SW 1271 (cell line): ENCODE measurements at places on chromosomes 6 and 20.
A peak's percentile ranks its signal among the peaks of the same experiment; 100 is the strongest.

DNA sequence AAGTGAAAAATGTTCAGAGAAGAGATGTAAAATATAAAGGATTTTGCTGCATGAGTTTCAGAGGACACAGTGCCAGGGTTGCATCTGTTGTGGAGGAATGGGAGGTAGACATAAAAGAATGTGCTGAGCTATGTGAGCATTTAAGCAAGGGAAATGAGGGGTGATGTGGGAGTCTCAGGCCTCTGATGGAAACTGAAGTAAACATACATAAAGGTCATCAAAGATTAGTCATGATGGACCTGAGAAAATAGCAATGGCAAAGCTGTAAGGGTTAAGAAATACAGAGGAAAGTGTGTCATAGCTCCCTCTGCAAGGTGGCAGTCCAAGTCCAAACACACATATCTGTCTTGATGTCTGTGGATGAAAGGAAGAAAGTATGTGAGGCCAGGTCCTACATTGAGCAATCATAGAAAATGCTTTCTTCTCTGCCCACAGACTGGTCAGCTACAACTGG is 306.6 kb upstream of the ECI2 start:
- DNase-seq = no peak

GRCh38 chr6:163398815-163399214 is 15.7 kb upstream of the QKI start:
- no peak for DNase-seq

DNA sequence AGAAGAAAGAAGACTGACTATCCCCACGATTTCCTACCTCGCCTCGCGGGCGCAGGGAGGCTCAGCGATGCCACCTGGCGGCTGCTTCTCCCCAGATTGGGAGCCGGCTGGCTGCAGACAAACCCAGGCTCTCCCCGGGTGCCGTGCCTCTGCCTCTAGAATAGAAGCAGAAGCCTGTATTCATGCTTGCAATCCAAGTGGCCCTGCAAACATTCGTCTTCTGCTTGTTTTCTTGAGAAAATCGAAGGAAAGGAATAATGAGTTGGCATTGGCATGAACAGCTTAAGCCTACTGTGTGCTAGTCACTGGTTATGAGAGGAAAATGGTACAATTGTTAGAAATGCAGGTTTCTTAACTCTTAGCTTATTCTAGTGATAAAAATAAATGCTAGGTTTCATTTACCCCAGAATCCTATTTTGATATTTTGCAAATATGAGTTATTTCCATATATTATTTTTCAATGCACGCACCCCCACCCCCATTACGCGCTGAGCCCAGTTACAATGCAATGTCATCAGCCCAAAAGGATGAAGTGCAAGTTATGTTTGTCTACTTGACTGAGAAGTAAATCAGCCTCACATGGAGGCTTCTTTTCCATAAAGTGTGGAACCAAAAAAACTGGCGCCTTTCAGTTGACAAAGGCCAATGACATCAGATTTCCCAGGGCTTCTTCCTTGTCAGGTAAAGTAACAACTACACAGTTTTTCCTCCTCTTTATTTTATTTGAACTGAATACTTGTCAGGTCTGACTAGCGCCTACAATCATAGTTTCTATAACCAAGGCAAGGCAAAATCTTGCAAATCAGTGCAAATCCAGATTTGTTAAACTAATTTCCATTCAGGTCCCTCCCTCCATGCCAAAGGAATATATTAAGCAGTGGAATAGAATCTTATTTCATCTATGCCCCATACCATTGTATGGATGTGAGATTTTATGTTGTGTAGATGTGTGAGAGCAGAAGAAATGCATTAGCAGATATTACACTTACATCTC is 3.9 kb upstream of the SOX4 start:
- DNase-seq = peak; percentile 68

DNA sequence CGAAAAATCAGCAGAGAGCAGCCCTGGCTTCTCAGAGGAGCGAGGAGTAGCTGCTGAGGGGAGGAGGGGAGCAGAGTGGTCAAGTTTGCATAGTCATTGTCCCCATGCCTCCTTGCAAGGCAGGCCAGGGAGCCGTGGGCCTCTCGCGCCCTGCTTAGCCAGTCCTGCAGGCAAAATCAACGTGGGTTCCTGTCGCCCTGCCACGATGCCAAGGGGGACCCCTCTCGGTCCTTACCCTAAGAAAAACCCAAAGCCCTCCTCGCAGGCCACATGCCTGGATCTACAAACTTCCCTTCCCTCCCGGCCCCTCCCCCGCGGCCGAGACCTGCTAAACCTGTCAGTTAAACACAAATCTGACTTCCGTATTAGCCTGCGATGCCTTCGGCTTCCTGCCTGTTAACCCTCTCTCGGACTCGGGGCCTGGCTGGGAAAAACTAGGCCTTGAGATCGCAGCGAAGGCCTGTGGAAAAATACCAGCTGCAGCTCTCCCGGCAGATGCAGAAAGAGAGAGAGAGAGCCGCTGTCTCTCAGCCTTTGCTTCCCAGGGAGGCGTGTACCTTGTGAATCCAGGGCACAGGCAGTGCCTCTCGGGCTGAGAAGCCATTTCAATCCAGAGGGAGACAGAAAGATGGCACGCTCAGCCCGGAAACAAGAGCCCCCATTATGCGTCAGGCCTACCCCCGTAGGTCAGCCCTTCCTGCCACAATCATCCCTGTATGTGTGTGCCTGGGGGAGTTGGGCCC is 968 bp upstream of the ZMYND8 start:
- peak; percentile 71 for DNase-seq

GRCh38 chr6:149899486-149899885 is 1.6 kb upstream of the RAET1E start:
- no peak for DNase-seq

- DNase-seq = no peak
Measured at GRCh38 chr20:48782053-48782452, 45.7 kb downstream of the PREX1 start.

GRCh38 chr6:75368151-75368779 is 83.7 kb upstream of the TMEM30A start:
- no peak for DNase-seq

GRCh38 chr20:19330731-19331130 is 118.3 kb downstream of the SLC24A3 start:
- DNase-seq = no peak

GRCh38 chr20:25078662-25079061 is 3.3 kb downstream of the VSX1 start:
- DNase-seq = no peak

- DNase-seq = no peak
Measured at GRCh38 chr6:3297006-3297405, 38.3 kb downstream of the PSMG4 start.

DNA sequence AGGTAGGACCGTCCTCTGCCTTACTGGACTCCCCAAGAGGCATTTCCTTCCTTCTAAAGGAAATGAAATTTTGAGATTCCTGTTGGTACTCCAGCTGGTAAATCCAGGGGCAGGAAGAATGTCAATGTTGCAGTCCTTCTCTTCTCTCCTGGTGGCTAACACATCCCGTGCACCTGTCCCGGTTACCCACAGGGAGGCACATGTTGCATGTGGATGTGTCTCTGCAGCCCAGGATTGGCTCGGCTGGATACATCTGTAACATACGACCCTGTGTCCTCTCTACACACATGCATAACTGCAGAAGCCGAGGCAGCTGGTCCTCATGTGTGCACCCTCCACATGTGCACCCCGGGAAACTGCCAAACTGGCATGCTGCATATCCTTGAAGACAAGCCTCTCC is 1.3 kb upstream of the LRFN2 start:
- DNase-seq = no peak

DNA sequence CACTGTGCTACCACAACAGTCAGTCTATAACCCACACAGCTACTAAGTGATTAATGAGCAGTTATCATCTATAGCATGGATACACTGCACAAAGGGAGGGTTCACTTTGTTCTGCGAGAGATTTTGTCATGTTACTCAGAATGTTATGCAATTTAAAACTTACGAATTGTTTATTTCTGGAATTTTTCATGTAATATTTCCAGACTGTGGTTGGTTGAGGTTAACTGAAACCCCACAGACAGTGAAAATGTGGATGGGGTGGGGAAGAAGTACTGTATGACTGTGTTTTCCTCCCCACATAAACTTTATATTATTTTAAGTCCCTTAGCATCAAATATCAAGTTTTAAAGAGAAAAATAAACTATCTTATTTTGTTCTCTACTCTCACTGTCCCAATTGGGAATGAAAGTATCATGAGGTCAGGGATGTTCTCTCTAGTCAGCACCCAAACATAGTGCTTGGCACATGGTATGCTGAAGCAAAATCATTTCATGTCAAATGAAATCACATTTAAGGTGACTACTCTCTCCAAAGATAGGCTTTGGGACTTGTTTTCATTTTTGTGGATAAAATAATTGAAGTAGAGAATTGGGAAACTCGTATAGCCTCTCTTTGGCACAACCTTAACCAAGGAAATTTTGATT is 25.4 kb downstream of the DOP1A start:
- no peak for DNase-seq

- DNase-seq = no peak
Measured at GRCh38 chr6:7196019-7196402, 88.2 kb downstream of the RREB1 start.

- no peak for DNase-seq
Measured at GRCh38 chr6:17018425-17018824, 83.4 kb upstream of the STMND1 start.

- DNase-seq = no peak
Measured at GRCh38 chr6:108847738-108848115, 495 bp upstream of the ARMC2 start.

DNA sequence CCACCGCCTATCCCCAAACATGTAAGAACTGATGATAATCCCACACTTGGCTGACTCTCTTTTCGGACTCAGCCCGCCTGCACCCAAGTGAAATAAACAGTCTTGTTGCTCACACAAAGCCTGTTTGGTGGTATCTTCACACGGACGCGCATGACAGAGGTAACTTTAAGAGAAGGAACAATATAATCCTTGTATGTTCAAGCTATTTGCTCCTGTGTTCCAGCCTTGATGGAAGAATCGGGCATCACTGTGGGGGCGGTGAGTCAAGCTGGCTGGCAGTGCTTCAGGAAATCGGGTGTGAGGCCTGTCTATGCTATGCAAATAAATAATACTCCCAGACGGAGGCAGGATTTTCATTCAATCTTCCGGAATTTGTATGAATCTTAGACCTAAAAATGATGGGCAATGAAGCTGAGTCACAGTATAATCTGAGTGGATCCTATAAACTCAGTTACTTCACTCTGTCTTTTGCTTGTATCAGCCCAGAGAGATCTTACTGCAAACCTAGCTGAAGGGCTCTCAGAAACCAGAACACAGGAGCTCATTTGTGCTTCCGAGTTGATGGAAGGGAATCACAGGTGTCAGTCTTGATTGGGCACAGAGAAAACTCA is 45.2 kb upstream of the NT5E start:
- DNase-seq = peak; percentile 72

DNA sequence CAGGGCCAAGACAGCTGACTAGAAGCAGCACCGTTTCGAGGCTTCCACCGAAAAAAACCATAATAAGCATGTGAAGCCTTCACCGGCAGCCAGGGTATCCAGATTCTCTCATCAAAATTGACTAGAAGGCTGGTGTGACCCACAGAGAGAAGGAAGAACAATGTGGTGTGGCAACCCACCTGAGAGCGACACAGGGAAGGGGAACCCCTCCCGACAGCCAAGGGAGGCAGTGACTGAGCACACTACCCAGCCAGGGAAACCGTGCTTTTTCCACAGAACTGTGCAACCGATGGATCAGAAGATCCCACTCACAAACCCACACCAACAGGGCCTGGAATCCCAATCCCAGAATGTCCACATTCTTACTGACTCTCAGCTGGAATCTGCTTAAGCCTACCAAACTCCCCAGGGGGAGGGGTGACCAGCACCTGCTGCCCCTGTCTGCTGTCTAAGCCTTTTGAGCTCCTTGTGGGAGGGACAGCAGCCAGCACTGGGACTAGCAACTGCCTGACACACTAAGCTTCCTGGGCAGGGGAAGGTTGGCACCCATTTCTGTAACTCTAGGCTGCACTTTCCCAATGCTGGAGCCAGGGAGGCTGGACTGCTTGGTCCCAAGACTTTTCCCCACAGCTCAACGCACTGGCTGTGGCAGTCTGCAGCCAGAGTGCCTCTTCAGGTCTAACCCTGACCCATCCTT is 231.9 kb upstream of the FAM83B start:
- DNase-seq = no peak

DNA sequence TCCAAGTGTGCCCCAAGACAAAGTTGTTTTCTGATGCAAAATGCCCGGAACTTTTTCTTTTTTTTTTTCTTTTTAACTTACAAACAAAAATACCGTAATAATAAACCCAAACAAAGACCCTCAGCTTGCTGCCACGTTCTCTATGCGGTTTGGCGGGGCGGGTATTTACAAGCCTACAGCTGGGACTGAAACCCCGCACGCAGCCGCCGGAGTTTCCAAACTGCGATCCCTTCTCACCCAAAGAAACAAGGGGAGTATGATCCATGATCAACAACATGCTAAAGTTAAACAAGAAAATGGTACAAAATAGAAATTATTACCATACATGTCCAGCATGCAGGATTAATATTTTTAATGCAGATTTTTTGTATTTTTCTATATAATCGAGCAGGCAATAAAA is 2.1 kb downstream of the MAFB start:
- DNase-seq = no peak

DNA sequence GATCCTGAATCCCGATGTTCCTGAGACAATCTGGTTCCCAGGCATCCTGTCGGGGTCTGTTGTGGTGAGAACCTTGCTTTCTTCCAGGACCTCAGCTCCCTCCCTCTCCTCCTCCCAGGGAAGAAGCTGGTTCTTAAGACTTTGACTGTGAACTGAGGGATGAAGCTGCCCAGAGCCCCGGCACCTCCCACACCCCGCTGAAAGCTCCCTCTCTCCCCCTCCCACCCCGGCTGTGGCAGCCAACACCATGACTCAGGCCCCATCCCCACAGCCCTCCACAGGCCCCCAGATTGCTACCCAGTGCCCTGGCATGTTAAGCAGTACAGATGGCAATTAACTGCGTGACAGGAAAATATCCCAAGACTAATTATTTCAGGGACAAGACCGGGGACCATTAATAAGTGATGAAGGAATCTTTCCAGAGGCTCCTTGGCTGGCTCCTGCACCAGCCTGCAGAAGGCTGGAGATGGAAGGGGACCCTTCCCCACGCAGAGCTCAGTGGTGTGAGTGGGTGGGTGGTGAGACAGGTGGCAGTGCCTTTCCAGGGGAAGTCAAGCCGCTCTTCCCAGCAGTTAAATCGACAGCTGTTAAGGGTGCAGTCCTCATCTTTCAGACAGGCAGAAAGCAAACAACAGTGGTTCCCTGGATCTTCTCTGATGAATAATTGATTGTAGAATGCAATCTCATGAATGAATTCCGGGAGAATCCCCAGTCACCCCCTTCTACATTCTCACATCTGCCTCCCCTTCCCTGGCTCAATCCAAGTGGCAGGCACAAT is 237.9 kb downstream of the LRFN2 start:
- DNase-seq = no peak
